ENCODE measurements at places on chromosomes 2 and 18.

DNA sequence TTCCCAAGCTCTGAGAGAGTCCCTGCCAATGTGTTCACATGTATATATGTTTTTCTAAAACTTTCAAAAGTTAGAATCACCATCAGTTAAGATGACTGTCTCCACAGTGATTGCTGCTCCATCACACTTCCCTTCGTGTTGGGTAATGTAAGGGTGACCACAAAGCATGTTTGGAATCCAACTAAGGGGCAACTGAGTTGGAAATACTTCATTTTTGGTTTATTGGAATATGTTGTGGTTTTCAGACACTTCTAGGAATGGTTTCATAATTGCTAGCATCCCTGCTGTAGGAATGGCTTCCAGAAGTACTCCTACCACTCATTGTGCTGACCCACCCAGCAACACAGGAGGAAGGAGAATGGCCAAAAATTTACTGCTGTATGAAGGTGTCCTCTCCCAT lies 212.5 kb upstream of the GULP1 start:
- DNase-seq, result no peak

GRCh38 chr2:188345426-188345825 lies 53.8 kb downstream of the GULP1 start:
- no peak for DNase-seq

DNA sequence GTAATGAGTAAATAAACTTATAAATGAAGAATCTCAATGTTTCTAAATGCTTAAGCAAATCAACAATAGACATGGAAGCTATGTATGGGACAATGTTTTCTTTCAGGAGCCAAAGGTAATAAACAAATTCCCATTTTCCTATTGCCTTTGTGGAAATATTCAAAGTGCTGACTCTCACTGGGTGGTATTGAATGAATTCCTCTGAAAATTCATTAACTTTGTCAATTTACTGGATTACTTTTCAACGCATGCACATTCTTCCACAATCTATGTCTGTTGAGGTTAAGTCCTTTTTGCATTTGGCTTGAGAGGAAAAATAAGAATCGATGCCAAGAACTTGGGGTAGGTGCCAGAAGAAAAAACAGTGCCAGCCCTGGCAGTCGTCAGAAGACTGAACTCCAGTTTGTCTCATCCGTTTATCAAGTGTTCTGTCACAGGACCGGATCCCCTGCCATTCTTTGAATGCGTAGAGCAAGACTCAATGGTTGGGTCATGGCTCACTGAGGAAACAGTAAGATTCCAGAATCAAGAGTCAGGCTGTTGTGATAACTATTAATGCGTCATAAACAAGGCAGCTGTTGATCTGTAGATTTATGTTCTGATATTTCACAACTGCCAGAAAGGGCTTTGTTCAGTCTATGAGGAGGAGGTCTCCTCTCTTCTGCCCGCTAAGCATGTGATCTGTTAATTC lies 133.3 kb downstream of the GFPT1 start:
- peak; percentile 77 for DNase-seq

GRCh38 chr2:143355870-143356269 lies 226.7 kb downstream of the ARHGAP15 start:
- DNase-seq, result no peak

GRCh38 chr2:213991453-213992108 lies 419.3 kb upstream of the VWC2L start:
- peak; percentile 12 for DNase-seq

GRCh38 chr2:181123798-181124231 lies 143.4 kb downstream of the UBE2E3 start:
- DNase-seq, result no peak

DNA sequence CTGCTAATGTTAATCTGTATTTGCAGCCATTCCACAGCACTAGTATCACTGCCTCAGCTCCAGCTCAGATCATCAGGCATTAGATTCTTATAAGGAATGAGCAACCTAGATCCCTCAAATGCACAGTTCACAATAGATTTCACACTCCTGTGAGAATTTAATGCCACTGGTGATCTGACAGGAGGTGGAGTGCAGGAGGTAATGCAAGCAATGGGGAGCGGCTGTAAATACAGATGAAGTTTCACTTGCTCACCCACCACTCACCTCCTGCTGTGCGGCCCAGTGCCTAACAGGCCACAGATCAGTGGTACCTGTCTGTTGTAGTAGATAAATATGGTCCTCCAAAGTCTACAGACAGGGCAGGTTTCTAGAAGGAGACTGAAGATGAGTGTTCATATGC lies 97.7 kb upstream of the TMEFF2 start:
- DNase-seq, result no peak

DNA sequence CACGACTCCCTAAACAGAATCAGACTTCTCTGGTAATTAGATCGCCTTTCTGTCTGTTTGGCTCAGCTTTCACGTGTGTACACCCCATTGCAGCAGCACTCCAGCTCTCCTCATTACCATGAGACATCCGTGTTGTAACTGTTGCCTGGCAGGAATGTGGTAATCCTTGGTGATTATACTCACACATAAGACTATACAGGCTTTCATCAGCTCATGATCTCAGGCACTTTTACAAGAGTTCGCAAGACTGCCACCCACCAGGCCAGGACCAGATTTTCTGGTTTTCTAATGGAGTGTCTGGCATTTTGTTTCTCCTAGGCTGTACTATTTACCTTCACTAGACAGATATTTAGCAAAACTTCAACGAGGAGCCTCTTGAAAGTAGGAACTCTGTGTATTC lies 50.2 kb downstream of the ACVR1 start:
- DNase-seq, result peak; percentile 97

- DNase-seq, result no peak
These were observed 92.6 kb upstream of the MGAT4A start for GRCh38 chr2:98823196-98824170.

Measured in epithelial cell of prostate (primary cell).